ENCODE measurements at places on chromosomes 2 and 18. TPM values are rescaled to one million over a fixed set of nuclear protein-coding genes. Genes with fewer than 3 reads are reported as not detected.

GRCh38 chr2:60555783-60556139 lies 2.3 kb upstream of the BCL11A start:
- DNase-seq, result no peak

UGT1A6 gene
- total RNA-seq, result 1.1 TPM

DNA sequence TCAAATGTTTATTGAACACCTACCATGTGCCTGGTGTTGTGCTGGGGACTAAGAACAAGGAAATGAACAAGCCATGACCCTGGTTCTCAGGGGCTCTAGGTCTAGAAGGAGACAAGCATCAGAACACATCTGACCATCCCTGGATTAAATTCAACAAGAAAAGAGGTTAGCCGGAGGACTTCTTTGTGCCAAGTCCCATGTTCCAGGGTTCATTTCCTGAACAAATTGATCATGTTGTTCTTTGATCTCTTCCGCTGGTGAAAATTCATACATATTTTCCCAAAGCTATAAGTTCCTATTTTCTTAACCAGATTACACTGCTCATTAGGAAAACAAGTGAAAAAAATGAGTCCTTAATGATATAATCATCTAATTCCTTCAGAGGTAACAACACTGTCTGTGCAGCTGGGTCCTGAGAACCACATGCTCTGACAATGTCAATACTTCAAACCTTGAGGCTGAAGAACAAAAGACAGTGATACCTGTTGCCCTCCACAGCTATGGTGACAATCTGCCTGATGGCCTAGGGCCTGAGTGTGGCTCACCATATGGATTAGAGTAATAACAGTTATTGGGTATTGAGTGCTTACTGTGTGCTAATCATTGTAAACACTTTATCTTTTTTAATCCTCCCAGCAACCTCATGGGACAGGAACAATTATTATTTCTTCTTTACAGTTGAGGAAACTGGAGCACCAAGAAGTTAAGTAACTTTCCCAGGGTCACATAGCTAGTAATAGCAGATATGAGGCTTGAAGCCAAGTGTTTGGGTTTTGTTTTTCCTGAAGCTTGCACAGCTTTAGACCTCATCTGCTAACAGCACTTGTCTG lies 24.6 kb upstream of the INO80C start:
- DNase-seq, result no peak

DNA sequence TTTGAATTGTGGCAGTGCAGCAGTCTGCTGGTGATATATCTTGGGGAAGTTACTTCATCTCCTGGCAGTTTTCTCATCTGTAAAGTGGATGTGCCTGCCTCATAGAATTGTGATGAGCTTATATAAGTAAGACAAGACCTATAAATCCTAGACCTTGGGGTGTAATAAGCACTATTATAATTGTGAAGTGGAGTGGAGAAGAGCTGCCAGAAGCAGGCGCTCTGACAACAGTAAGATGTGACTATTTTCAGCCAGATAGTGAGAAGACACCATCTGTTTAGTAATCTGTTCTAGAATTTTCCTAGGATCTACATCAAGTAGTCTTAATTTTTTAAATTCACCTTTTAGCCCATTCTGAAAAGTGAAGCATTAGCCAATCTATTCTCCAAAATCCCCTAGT lies 85.6 kb upstream of the TSPYL6 start:
- DNase-seq, result no peak

ZNF397 gene
- total RNA-seq, result 6.9 TPM

GRCh38 chr2:69801745-69802290 lies 27.6 kb upstream of the GMCL1 start:
- no peak for DNase-seq

CXCR1 gene
- total RNA-seq, result not detected

IL1F10 gene
- total RNA-seq, result not detected

COL6A3 gene
- 296 TPM for total RNA-seq

- no peak for DNase-seq
Measured at GRCh38 chr18:76943542-76944339, 121.4 kb downstream of the ZNF236 start.

- no peak for DNase-seq
Measured at GRCh38 chr2:106080959-106081358, 113.1 kb downstream of the UXS1 start.

DNA sequence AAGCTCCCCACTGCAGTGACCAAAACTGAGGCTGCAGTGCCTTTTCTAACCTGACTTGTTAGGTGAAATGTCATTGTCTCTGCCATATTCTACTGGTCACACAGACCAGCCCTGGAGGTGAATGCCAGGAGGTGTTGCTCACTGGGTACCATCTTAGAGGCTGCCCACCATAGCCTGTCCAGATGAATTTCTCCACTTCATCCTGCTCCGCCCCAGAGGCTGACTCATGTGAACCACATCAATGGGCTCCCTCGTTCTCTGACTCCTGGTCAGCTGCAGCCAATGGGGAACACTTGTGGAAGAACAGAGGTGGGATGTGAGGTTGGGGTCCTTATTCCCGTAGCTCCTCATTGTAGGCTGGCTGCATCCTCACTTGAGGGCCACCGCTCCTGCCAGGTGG lies 3.4 kb upstream of the NARS1 start:
- peak; percentile 67 for DNase-seq

- DNase-seq, result no peak
Measured at GRCh38 chr18:45852631-45853030, 27.2 kb downstream of the SIGLEC15 start.

DNA sequence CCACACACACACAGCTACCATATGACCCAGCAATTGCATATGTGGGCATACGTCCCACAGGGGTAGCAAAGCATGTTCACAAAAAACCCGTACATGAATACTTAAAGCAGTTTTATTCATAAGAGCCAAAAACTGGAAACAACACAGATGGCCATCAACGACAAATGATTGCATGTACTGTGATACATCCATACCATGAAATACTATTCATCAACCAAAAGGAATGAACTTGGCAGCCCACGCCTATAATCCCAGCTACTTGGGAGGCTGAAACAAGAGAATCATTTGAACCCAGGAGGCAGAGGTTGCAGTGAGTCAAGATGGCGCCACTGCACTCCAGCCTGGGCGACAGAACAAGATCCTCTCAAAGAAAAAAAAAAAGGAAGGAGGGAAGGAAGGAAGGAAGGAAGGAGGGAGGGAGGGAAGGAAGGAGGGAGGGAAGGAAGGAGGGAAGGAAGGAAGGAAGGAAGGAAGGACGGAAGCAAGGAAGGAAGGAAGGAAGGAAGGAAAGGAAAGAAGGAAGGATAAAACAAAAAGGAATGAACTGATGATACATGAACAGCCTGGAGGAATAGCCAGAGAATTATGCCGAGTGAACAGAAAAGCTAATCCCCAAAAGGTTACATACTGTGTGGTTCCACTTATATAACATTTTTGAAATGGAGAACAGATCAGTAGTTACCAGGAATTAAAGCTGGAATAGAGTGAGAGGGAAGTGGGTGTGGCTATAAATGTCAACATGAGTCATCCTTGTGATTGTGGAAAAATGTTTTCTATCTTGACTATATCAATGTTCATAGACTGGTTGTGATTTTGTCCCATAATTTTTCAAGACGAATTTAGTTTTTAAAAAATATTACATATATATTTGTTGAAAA lies 19.6 kb upstream of the YPEL5 start:
- DNase-seq, result no peak

DNA sequence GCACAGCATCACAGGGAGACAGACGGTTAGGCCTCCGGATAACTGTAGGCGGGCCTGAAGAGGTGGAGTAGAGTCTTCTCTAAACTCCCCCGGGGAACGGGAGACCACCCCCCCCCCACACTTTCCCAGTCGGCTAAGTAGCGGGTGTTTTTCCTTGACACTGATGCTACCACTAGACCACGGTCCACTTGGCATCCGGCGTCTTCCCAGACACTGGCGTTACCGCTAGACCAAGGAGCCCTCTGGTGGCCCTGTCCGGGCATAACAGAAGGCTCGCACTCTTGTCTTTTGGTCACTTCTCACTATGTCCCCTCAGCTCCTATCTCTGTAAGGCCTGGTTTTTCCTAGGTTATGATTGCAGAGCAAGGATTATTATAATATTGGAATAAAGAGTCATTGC lies 25.7 kb upstream of the NCL start:
- DNase-seq, result no peak

DNA sequence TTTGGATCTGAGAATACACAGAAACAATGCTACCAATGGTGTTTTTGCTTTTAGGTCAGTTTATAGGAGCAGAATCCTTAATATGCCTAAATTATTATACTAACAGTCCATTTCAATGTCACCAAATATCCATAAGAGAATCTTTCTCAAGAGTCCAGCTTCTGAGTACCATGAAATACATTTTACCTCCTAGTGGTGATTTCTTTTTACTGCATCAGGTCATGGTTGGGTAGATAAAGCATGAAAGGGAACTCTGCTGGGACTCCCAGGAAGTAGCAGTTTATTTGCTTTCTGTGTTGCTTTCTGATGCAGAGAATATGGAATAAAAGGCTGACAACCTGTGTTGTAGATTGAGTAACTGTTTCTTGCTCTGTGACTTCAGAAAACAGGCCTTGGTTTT lies 115.6 kb downstream of the PPP1R1C start:
- no peak for DNase-seq

- DNase-seq, result no peak
Measured at GRCh38 chr2:10041711-10042110, 1.6 kb upstream of the KLF11 start.

DNA sequence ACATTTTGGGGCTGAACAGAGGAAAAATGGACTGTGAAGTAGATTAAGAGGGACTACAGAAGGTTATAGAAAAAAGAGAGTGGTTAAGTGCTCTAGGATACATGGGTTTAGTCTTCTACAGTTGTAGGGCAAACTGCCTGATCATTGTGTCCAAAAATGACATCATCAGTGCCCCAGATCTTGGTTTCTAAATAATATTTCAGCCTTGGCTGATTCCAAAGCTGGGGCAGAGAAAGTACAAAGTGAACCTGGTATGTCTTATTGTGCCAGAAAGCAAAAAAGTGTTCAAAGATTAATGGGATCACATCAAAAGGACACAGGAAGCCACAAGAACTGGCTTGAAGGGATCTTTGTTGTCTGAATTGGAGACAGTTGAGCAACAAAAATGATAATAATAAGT lies 97.1 kb upstream of the ZNF521 start:
- DNase-seq, result no peak

DNA sequence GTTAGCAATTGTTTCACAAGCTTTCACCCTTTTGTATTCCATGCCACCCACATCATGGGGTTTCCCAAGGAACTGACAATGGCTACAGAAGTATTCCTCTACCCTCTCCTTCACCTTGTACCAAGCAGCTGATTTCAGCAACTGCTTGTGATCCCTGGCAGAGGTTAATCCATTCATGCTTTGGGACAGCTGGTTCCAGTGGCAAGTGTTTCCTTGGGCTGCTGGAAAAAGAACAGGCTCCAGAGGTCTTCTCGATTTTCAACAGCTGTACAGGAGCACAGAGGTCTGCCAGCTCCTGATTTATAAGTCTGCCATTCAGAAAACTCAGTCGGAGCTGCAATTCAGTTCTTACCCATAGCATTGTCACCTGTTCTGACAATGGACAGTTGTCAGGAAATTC lies 239.2 kb upstream of the CWC22 start:
- DNase-seq, result no peak

CERS6 gene
- 14.7 TPM for total RNA-seq

GRCh38 chr2:237496428-237496827 lies 9.4 kb downstream of the MLPH start:
- DNase-seq, result no peak

GRCh38 chr2:118103951-118104940 lies 16.0 kb downstream of the INSIG2 start:
- no peak for DNase-seq

DNA sequence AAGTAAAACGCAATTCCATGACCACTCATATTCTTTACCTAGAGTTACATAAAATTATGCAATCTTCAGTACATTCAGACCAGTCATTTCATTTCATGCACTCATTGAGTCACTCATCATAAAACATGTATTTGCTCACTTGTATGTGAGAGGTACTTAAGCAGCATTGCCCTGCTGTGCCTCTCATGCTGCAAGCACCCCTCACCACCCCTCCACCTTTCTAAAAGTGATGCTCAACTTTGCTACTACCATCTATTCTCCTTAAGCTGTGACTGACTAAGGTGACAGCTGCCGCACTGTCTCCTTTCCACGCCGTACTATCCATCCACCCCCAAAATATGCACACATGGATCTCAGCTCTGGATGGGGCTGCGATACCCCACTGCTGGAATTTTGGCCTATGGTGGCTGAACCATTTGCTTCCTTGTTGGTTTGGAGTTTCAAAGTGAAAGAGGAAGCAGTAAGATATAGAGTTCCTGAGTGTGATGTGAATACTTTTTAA lies 7.2 kb downstream of the ARHGAP25 start:
- no peak for DNase-seq

RNF144A gene
- total RNA-seq, result 10.3 TPM

DNA sequence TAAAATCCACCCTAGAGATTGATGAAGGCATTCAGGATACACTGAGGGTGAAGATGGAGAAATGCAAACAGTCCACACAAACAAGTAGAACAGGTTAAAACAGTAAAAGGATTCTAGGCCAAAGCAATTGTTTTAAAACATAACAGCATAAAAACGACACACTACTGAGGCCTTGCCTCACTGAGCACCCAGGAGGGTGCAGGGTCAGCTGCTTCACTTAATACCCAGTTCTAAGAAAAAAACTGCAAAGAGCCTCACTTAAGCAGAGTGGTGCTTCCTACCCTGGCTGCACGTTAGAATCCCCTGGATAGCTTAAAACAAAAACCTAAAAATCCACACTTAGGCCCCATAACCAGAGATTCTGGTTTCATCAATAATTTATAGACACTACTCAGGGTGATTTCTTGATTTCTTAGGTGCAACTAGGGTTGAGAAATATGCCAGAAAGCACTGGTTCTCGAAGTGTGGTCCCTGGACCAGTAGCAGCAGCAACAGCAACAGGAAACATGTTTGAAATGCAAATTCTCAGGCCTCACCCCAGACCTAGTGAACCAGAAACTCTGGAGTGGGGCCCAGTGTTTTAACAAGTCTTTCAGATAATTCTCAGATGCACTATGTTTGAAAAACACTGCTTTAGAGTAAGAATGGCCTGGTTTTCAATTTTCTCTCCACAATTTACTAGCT lies 279.1 kb downstream of the ZEB2 start:
- DNase-seq, result no peak
